ENCODE measurements at places on chromosomes 3 and 15.

DNA sequence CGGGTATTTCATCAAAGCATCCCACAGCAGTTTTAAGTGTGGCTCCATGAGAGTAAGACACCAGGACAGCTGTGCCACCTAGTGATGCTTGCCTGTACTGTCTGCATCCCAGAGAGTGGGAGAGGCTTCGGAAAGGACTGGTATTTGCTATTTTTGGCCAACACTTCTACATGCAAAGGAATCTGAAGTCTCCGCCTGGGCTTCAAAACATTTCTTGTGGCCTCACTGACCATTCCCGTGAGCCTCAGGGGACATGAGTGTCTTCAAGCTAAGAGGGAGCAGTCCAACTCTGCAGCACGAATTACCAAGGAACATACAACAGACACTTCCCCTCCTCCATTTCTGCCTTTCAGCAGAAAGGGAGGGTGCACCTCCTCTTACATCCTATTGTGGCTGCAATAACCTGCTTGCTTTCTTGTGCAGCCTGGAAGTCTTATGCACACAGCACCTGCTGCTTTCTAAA is 177.5 kb downstream of the RORA start:
- peak; percentile 59 for DNase-seq

DNA sequence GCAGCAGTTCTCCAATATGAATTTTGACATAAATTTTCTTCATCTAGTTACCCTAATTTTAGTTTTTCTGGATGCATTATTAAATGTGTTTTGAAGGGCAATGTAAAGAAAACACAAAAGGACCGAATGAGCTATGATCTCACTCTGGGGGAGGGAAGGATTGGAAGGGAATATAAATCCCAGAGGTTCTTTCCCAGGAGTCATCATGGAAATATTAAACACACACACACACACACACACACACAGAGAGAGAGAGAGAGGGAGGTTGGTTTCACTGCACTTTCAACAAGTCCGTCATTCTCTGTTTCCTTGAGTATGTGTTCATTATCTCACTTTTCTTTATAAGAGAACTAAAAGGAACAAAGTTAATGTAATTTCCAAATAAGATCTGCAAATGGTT is 70.7 kb upstream of the DCBLD2 start:
- DNase-seq = peak; percentile 25

GRCh38 chr3:133295944-133296917 is 103.6 kb upstream of the BFSP2 start:
- DNase-seq = no peak

DNA sequence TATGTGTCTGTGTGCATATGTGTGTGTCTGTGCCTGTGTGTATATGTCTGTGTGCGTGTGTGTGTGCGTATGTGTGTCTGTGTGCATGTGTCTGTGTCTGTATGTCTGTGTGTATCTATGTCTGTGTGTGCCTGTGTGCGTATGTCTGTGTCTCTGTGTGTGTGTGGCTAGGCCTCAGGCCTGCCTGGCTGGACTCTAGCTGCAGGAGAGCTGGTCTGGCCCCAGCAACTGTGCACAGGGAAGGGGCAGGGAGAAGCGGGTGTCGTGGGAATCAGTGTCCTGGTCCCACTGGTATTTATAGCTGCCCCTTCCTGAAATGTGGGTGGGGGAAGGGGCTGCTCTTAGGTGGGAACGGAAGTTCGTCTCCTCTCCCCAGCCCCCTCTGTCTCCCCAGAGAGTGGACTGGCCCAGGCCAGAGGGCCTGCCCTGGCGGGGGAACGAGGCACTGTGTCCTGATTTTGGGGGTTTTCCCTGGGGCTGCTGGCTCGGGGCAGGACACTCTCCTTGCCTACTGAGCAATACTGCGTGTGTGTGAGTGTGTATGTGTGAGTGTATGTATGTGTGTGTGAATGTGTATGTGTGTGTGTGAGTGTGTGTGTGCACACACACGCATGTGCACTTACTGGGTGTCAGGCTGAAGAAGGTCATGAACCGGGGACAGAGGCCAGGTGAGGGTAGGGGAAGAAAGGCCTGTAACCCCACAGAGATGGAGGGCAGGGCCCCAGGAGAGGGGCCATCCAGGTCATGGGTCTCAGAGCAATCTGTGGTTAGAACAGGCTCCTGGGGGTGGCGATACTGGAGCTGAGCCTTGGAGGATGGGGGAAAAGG is 6.6 kb downstream of the CSPG4 start:
- no peak for DNase-seq

- DNase-seq = peak; percentile 57
Observed at GRCh38 chr15:57312318-57313133, 63.8 kb upstream of the CGNL1 start.

DNA sequence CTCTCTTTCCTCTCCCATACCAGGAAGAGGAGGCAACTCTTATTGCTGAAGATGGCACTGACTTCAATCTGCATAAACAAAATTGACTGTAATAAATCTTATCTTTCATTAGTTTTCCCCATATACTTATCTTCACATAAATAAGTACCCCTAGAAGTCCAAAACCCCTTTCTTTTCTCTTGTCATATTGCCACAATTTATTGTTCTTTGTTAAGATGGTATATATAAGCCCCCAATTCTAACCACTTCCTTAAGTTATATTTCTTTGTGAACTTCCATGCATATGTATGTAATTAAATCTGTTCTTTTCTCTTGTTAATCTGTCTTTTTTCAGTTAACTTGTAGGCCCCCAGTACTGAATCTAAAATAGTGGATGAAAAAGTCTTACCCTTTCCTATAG is 68.8 kb downstream of the TNIK start:
- no peak for DNase-seq
